ENCODE measurements at places on chromosomes 2 and 18. TPM values are rescaled to one million over a fixed set of nuclear protein-coding genes. Genes with fewer than 3 reads are reported as not detected.

- DNase-seq: no peak
Measured at GRCh38 chr2:68388772-68389171, 23.7 kb downstream of the PLEK start.

The CCDC141 gene
- total RNA-seq: 118 TPM

- no peak for DNase-seq
Measured at GRCh38 chr18:61001138-61001537, 332.1 kb upstream of the CDH20 start.

The CCBE1 gene
- 2.9 TPM for total RNA-seq

DNA sequence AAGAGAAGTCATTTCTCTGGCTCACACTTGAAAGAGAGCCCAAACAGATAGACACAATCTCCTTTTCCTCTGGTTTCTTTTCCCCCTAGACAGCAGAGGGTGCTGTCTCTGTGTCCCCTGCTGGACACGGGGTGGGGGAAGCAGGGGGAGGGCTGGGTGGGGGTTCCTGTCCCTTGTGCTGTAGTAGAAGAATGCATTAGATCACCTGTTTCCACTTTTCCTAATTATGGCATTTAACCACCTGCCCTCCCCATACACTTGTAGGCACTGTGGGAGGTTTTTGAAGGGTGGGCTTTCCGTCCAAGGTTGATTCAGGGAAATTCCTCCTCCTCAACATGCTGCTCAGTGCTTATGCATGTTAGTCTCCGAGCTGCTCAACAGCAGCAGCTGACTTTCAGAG, 206.2 kb upstream of the EPAS1 start:
- DNase-seq: peak; percentile 61

GRCh38 chr18:76764291-76764901, 58.0 kb upstream of the ZNF236 start:
- DNase-seq: no peak

GRCh38 chr2:26059542-26059941, 25.7 kb downstream of the RAB10 start:
- no peak for DNase-seq

The FAM228A gene
- total RNA-seq: 0.36 TPM

The ERICH2 gene
- 9.6 TPM for total RNA-seq

DNA sequence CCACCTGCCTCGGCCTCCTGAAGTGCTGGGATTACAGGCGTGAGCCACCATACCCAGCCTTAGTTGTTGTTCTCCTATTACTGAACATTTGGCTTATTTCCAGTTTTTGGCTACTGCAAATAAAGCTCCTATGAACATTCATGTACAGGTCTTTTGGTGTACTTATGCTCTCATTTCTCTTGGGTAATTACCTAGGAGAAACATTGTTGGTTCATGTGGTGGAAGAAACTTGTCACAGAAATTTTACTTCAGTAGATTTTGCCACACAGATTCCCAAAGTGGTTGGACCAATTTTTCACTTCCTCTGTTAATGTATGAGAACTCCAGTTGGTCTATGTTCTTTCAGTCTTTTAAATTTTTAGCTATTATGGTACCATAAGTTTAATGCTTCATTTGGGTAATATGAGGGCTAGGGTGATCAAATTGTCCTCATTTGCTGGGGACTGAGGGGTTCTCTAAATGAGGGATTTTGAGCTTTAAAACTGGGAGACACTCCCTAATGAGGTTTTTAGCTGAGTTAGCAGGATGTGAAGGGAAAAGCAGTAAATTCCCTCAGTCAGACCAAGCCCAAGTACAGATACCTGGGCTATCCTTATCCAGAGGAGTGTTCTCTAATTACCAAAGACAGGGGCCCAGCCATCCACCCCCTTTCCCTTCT, 33.9 kb downstream of the MTA3 start:
- DNase-seq: no peak

The ERFE gene
- 1.6 TPM for total RNA-seq

- DNase-seq: no peak
Measured at GRCh38 chr2:200782251-200782650, 29.5 kb upstream of the BZW1 start.

GRCh38 chr18:78742218-78742745, 237.3 kb upstream of the SALL3 start:
- peak; percentile 22 for DNase-seq
